D721Med (cell line): ENCODE measurements at places on chromosomes 7 and 10.

GRCh38 chr7:93196336-93196735 is 29.9 kb downstream of the HEPACAM2 start:
- DNase-seq = no peak

GRCh38 chr7:87926581-87927461 is 7.2 kb upstream of the ADAM22 start:
- no peak for DNase-seq

- DNase-seq = no peak
These were observed 2.1 kb upstream of the FOXP2 start for GRCh38 chr7:114412548-114412947.

GRCh38 chr10:119313644-119314043 is 106.3 kb downstream of the GRK5 start:
- DNase-seq = no peak

- no peak for DNase-seq
These were observed 188.4 kb downstream of the AHR start for GRCh38 chr7:17486835-17487234.

GRCh38 chr10:80741278-80741677 is 203.6 kb downstream of the SH2D4B start:
- no peak for DNase-seq

DNA sequence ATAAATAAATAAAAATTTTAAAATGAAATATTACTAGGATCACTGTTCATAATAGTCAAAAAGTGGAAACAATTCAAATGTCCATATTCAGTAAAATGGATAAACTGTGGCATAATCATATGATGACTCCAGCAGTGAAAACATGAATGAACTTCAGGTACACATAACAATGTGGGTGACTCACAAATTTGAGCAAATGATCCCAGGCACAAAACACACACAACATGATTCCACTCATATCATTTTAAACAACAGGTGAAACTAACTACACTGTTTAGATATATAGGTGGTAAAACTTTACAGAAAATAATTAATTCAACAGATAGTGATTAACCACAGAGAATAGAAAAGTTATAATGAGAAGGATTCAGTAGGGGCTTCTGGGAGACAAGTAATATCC is 14.7 kb upstream of the SAMD8 start:
- DNase-seq = no peak

DNA sequence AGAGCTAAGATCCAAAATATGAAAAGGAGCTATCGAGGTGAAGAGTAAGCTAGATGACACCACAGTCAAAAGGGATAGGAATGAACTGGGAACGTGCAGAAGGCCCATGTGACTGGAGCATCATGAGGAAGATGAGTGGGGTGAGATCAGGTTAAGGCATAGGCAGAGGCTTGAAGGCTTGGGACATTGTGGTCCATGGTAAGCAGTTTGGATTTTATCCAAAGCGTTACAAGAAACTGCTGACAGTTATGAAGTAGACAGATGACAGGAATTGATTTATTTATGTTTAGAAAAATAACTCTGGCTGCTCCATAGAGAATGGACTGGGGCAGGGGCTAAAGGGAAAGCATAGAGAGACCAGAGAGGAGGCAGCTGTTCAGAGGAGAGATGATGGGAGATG is 18.1 kb upstream of the PANK1 start:
- no peak for DNase-seq

DNA sequence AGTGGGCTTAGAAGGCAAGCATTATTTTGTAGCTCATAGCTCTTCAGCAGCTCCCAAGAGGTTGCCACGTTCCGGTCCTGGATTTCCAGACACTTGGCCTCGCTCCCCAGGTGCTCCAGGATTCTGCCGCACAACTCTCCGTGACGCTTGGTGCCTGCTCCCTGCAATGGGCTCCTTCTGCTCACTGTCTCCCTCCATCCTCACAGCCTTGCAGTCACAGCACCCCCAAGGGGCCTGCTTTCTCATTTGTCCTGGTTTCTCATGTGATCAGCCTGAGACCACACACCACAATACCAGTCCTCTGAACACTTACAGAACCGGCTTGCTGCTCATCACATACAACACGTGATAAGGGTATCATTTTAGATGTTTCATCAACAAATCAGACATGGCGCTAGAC is 9.8 kb downstream of the IGFBP3 start:
- DNase-seq = no peak

GRCh38 chr7:84021292-84021908 is 173.2 kb downstream of the SEMA3A start:
- DNase-seq = no peak

DNA sequence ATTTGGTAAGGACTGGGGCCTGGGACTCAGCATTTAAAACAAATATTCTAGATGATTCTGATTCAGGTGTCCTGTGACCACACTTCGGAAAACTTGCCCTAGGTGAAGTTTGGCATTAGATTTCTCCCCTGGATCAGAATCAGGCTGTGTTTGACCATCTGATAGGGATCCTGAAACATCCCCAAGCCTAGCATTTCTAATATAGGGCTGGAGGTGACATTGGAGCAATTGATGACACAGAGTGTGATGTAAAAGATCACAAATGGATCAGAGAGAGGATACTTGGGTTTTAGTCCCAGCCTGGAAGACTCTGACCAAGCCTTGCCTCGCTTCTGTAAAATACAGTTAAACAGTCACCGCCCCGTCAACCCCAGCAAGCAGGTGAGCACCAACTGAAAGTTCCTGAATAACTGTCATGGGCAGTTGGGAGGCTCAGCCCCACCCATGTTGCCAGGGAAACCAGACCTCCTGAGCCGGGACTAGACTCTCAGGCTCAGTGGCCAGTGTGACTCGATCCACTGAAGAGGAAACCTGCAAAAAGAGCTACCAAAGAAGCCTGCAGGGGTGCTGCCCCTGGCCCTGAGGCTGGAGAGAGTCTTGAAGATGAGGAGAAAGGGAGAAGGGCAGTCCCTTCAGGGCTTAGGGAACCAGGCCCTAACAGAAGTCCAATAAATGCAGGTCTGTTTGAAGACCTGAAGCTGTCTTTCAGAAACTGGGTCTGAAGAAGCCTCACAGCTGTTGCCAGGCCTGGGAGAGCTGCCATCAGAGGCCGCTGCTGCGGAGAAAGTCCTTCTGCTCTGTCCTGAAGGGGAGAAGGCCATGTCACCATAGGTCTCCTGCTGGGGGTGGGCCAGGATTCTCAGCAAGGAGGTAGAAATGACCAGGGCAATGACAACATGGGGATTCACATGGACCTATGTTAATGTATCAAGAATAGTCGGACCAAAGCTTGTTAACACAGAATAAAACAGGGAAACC is 126.1 kb upstream of the KCNMA1 start:
- no peak for DNase-seq
